HCT116 (cell line): ENCODE measurements at places on chromosomes 13 and 19. TPM values are rescaled to one million over a fixed set of nuclear protein-coding genes. Genes with fewer than 3 reads are reported as not detected.

GRCh38 chr19:40411125-40411842 lies 1.9 kb downstream of the PRX start:
- peaks cover 26% of the 10 kb centered on the region for H3K4me1 ChIP-seq
- H3K27me3 ChIP-seq: no peaks in the 10 kb centered on the region
- 0 out of 2 replicates have a peak overlapping the region, but pooled peaks have one; percentile 9 for H3K4me3 ChIP-seq
- peak overlapping the region; percentile 43; the same call in 1 of the 2 replicates for H3K27ac ChIP-seq

- H3K36me3 ChIP-seq: no peaks in the 10 kb centered on the region
- no peak overlapping the region for H3K27ac ChIP-seq
- H3K4me3 ChIP-seq: no peak overlapping the region
Measured at GRCh38 chr13:33109271-33109697, 93.1 kb downstream of the KL start.

DNA sequence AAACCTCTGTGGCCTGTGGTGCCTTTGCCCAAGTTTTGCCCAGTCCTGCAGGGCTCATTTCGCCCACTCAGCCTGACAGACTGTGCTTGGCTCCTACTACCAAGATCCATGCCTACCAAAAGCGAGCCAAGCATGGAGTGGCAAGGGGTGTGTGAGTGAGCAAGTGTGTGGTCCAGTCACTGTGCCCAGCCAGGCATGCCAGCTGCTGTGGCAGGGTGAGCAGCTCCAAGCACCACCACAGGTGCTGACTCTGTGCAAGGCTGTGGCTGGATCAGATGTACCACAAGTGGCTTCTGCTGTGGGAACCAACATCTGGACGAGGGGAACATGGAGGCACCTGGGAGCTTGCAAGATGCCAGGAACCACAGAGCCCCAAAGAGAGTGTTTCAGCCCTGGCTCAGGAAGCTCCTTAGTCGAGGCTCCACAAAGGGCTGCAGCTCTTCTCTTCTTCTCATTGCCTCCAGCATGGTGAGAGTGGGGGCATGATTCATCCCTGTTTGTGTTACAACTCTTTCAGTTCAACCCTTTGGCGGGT lies 1564.2 kb upstream of the MIR17HG start:
- no peaks in the 10 kb centered on the region for H3K27me3 ChIP-seq
- H3K4me1 ChIP-seq: no peaks in the 10 kb centered on the region
- no peak for DNase-seq
- no peak overlapping the region for H3K4me3 ChIP-seq
- H3K36me3 ChIP-seq: no peaks in the 10 kb centered on the region

DNA sequence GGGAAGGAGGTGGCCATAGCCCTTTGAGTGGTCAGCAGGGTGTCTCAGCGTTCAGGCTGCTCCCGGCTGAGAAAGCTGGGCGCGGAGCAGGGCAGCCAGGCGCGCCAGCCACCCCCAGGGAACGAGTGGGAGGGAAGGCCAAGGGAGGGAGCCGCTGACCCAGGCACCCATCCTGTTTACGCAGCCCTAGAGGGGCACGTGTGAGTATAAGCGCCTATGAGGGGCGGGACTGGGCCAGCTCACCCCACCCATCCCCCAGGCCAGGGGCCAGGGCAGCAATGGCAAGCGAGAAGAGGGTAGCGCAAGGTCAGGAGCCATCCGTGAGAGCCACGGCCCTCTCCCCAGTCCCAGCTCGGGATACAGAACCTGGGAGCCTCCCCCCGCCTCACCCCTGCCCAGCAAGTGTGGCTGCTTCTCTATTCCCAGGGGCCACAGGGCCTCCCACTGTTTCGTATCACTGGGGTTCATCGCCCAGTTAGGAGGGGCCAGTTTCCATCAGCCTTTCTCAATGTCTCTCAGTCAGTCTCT lies 897 bp upstream of the DMKN start:
- H3K36me3 ChIP-seq: no peaks in the 10 kb centered on the region
- peak overlapping the region; percentile 31; the same call in 1 of the 2 replicates for H3K27ac ChIP-seq
- no peaks in the 10 kb centered on the region for H3K27me3 ChIP-seq

DNA sequence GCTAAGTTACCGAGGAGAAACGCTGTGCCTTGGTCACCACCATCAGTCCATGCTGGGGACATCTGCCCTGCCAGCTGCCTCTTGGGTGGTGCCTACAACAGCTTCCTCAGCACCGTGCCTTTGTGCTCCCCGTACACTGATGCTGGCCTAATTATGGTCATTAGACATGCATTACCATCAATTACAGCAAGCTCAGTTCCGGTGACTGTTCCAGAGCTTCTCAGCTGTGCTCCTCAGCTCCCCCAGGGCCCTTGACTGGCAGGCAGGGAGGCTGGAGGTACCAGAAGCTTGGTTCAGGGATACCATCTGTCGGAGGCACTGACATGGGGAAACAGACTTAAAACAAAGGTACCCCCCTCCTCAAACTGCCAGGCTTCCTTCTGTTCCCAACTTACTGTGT lies 40.2 kb downstream of the CILP2 start:
- H3K4me1 ChIP-seq: peaks cover 22% of the 10 kb centered on the region
- DNase-seq: no peak
- H3K36me3 ChIP-seq: no peaks in the 10 kb centered on the region
- H3K27ac ChIP-seq: no peak overlapping the region

DNA sequence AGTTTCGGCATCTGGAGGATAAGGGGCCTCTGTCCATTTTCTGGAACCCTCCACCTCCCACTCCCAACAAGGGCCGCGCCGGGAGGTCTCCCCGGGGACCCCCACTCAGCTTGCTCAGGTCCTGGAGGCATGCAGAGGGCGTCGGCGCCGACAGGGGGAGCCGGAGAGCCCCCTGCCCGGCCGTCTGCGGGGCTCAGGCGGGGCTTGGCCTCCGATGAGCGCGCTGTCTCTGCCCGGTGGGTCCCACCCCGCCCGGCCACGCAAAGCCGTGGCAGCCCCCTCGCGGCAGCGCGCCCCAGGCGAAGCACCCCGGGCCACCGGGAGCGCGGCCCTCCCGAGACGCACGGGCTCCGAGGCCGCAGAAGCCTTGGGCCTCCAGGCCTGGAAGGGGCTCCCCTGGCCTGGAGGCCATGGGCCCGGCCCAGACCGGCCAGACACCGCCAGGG lies 149.7 kb upstream of the ZNF536 start:
- no peak overlapping the region for H3K4me3 ChIP-seq
- no peaks in the 10 kb centered on the region for H3K36me3 ChIP-seq
- no peak overlapping the region for H3K27ac ChIP-seq

Gene KCNN4
- 72.9 TPM for total RNA-seq

DNA sequence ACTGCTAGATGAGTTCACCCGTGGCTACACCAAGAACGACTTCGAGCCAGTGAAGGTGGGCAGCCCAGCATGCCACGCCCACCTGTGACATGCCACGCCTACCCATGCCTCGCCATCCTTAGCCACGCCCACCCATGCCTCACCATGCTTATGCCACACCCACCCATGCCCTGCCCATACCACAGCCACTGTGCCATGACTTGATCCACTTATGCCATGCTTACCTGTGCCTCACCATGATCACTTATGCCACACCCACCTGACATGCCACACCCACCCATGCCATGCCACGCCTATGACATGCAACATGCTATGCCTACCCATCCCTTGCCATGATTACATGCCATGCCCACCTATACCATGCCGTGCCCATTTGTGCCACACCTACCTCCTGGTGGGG lies 12.9 kb upstream of the USE1 start:
- H3K4me3 ChIP-seq: no peak overlapping the region
- H3K27ac ChIP-seq: no peak overlapping the region
- H3K27me3 ChIP-seq: no peaks in the 10 kb centered on the region
- H3K4me1 ChIP-seq: no peaks in the 10 kb centered on the region

GRCh38 chr19:34241513-34242337 lies 12.6 kb upstream of the GARRE1 start:
- no peak for DNase-seq
- no peaks in the 10 kb centered on the region for H3K27me3 ChIP-seq
- no peak overlapping the region for H3K4me3 ChIP-seq
- H3K27ac ChIP-seq: no peak overlapping the region
- H3K4me1 ChIP-seq: peaks cover 9% of the 10 kb centered on the region
- H3K36me3 ChIP-seq: no peaks in the 10 kb centered on the region

DNA sequence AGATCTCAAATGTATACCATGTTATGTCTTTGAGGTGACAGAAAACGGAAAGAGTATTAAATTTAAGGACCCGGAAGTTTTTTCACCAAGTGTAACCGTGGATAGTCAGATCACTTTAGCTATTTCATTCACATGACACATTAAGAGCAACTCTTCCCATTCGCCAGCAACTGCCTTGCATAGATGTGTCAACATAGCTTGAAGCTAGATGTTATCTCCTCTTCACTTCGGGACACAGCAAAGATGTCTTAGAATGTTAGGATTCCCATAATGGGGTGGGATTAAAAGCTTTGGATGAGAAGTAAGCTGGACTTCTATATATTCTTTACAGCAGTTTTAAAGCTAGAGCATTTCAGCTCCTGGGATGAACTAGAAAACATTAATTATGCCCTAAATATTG lies 1135.9 kb upstream of the PCDH20 start:
- no peak for DNase-seq
- H3K4me3 ChIP-seq: no peak overlapping the region
- H3K27ac ChIP-seq: no peak overlapping the region
- H3K4me1 ChIP-seq: no peaks in the 10 kb centered on the region
- H3K36me3 ChIP-seq: no peaks in the 10 kb centered on the region
- H3K27me3 ChIP-seq: no peaks in the 10 kb centered on the region

- H3K27ac ChIP-seq: no peak overlapping the region
- no peak overlapping the region for H3K4me3 ChIP-seq
- DNase-seq: no peak
- H3K27me3 ChIP-seq: no peaks in the 10 kb centered on the region
Measured at GRCh38 chr13:103431856-103432255, 365.6 kb upstream of the SLC10A2 start.

DNA sequence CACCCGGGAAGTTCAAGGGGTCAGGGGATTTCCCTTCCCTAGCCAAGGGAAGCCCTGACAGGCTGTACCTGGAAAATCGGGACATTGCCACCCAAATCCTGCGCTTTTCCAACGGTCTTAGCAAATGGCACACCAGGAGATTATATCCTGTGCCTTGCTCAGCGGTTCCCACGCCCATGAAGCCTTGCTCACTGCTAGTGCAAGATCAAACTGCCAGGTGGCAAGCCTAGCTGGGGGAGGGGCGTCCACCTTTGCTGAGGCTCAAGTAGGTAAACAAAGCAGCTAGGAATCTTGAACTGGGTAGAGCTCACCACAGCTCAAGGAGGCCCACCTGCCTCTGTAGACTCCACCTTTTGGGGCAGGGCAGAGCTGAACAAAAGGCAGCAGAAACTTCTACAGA lies 1794.5 kb downstream of the PCDH9 start:
- H3K27me3 ChIP-seq: no peaks in the 10 kb centered on the region
- DNase-seq: no peak
- no peaks in the 10 kb centered on the region for H3K36me3 ChIP-seq
- no peak overlapping the region for H3K27ac ChIP-seq

- no peak for DNase-seq
- H3K4me1 ChIP-seq: no peaks in the 10 kb centered on the region
- no peak overlapping the region for H3K27ac ChIP-seq
- no peak overlapping the region for H3K4me3 ChIP-seq
- no peaks in the 10 kb centered on the region for H3K36me3 ChIP-seq
Measured at GRCh38 chr13:42626176-42626860, 52.4 kb downstream of the TNFSF11 start.
